ENCODE measurements at places on chromosomes 7 and 10.

GRCh38 chr10:12592967-12593366 lies 243.6 kb downstream of the CAMK1D start:
- no peak for DNase-seq

GRCh38 chr7:122132341-122132740 lies 11.7 kb downstream of the AASS start:
- no peak for DNase-seq

DNA sequence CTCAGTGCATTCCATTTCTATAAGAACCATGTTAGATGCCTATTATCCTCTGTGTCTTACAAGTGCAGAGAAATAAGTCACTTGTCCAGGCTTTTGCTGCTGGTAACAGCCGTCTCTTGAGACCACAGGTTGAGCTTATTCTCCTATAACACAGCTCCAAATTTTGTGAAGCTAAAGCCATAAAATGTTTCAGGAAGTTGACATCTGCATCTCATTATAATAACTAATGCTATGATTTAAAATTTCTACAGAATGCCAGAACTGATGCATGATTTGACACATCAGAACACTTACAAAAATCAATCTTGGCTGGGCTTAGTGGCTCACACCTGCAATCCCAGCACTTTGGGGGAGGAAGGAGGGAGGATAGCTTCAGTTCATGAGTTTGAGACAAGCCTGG lies 986.9 kb downstream of the TYW1 start:
- no peak for DNase-seq

DNA sequence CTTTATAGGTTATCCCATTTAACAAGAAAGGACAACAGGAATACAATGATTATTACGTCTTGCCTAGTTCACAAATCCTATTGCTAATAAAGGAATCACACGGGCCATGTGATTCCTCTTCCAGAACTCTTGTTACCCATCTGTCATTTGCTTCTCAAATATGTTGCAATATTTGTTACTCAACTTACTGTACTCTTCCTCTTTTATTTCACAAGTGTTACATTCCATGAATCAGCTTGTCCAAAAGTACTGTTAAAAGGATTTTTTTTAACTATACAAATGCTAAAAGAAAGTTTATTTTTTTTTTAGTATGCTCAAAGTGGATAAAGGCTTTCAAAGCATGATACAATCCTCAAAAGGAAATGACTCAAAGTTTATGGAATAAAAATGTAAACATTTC lies 3.9 kb upstream of the CD36 start:
- no peak for DNase-seq

DNA sequence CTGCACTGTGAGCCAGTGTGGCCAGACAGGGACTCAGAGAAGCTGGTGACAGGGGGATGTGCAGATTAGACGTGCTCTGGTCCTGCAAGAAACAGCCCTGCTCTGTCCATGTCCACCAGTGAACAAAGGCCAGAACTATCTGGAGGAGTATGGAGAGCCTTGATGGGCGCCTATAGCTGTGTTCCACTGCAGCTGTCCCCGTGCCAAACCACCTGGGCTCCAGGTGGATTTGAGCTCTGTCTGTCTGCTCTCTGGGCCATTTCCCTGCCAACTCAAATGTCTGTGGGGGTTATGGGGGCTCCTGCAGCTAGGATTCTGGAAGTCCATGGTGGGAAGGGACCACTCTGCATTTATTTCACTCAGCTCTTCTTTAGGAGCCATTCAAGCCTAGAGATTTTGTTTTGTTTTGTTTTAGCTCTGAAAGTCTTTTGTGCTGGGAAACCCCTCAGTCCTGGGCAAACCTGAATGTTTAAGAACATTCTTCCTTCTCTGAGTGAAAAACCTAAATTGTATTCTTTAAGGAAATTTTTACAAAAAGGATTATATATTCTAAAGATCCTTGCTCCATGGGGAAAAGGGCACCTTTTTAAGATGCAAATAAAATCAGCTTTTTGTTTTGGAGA lies 1039.5 kb upstream of the SORCS1 start:
- DNase-seq, result no peak

GRCh38 chr7:37920305-37920848 lies at the start of gene EPDR1:
Gene EPDR1, plus strand, starts transcription at chr7:37920640. Its CDS starts 300 bp downstream, at chr7:37920940.
- no peak for DNase-seq

All from activated T-helper 1 cell treated with anti-CD3 and anti-CD28 coated beads, Interleukin-2, amount 50 U/mL, for 16 hours (primary cell).